ENCODE measurements at places on chromosomes 2 and 18. TPM values are rescaled to one million over a fixed set of nuclear protein-coding genes. Genes with fewer than 3 reads are reported as not detected.

The UGT1A4 gene
- not detected for total RNA-seq

The CFC1 gene
- not detected for total RNA-seq

GRCh38 chr2:172223601-172224054 is 120.9 kb upstream of the DLX2 start:
- no peak for DNase-seq

DNA sequence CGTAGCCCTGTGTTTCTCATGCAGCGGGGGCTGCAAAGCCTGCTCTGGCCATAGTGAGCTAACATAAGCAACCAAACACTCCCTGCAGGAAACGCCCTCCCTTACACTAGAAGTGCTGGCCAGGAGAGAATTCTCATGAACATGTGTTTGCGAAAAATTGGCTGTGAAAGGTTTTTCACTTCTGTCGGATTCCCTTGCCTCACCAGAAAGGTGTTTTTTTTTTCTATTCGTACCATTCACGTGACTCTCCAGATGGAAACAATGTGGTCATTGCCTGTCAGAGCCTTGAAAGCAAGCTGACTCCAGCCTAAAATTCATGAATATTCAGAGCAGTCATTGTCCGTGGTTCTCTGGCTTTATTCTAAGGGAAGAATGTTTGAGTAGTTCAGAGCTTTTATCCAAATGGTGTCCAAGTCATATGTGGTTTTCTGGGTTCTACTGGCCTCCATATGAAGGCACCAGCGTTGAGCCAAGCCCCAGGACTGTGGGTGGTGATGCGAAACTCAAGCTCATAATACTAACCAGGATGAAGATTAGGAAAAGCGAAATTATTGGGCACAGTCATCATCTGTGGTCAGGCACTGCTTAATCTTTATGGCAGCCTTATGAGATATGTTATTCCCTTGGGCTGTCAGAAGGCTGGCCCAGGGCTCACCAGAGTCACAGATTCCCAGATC is 236.4 kb downstream of the ALPK2 start:
- no peak for DNase-seq

DNA sequence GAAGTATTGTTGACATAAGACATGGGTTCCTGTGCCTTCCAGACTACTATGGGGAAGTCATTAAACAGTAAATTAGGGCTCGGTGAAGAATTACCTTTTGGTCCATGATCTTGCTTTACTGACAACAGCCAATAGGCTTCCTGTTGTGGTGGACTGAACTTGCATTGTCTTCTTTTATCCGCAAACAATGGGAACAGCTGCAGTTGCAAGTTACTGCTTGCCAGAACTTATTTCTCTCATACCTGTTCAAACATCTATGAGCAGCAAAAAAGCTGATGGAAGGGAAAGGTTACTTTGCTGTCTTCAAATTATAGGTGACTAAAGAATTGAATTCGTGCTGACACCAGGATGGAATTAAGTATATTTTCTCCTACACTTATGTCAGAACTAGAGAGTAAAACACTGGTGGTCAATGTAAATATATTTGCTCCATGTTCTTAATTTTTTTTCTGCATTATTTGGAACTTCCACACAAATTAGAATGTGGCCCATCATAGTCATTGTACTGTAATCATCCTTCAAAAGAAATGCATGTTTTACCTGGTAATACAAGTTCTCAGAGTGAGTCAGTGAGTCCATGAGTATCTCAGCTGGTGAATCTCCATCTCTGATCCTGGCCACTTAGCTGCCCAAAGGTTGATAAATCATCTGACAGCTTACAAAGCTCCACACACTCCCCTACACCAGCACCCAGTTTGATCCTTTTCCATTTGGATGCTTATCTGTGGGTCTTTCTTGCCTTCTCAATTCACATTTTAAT is 37.3 kb upstream of the RNF152 start:
- no peak for DNase-seq

DNA sequence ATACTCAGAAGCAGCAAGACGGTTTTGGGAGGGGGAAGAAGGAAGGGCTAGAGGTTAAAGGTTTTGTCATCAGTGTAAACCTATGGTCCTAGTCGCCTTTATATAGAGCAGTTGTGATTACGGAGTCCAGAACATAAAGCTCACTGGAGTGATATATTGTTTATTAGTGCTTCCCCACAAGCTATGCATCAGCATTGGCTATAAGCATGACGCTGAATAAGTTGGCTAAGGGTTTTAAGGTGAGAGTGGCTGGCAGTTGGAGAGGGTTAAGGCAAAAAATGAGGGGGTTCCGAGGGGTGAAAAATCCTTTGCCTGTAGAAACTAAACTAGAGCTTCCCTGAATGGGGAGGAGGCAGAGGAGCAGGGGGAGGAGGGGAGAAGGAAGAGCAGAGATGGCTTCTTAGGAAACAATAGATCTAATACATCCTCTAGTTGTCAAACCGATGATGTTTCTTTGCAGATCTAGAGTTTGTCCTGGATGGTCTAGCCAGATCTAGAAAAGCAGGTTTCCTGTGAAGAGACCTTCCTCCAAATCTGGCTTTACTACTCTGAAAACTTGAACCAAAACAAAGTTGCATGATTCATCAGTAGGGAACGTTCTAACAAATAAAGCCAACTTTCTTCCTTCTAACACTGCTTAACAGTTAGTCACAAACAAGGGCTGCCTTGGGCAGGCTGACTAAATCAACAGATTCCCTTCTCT is 2.5 kb downstream of the KLF7 start:
- DNase-seq, result no peak

GRCh38 chr2:176178757-176179295 is 9.6 kb upstream of the HOXD1 start:
- DNase-seq, result no peak

Data from T-helper 17 cell (primary cell).